ENCODE measurements at places on chromosomes 4 and X.

- DNase-seq: no peak
Measured at GRCh38 chr4:163196926-163197480, 30.3 kb upstream of the NAF1 start.

DNA sequence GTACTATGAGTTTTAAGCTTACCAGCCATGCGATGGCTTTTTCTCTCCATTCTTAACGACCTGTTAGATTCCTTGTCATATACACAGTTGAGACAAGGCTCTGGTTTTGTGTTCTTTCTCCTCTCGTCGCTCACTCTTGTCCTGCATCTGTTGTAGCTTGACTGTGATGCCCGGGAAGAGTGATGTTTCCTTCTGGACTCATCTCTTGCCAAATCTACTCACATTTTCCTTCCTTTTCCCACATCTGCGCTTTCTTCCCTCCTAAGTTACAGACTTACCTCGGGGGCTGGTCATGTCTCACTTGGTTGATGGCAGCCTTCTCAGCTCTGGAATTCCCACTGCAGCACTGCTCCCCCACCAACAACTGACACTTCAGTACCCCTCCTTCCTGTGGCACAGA lies 4.8 kb upstream of the MAP7D3 start:
- DNase-seq: no peak

- no peak for DNase-seq
Measured at GRCh38 chrX:100076031-100076430, 334.0 kb downstream of the PCDH19 start.

GRCh38 chrX:46831765-46832327 lies 5.0 kb upstream of the RP2 start:
- DNase-seq: peak; percentile 27

GRCh38 chr4:89700766-89701423 lies 136.1 kb downstream of the SNCA start:
- DNase-seq: no peak

DNA sequence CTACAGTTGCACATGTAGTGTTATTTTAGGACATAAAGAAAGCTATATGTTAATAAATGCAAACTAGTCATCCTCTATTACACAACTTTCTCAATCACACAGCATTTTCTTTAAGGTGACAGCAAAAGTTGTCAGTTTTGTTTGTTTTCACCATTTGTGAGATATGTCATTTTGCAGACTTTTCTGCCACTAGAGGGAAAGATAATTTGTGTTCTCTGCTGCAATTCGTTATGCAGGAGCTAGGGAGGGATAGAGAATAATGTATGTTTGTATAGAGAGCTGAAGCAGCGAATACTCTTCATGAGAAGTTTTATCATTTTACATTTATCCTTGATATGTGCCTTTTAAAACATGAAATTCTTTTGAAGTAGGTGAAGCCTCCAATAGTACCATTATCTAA lies 670.6 kb upstream of the ATOH1 start:
- no peak for DNase-seq

GRCh38 chrX:137426695-137427425 lies 139.1 kb upstream of the ZIC3 start:
- no peak for DNase-seq

GRCh38 chrX:71184803-71185495 lies 38.1 kb upstream of the GJB1 start:
- no peak for DNase-seq

GRCh38 chr4:48470137-48470536 lies 13.0 kb upstream of the SLC10A4 start:
- no peak for DNase-seq

DNA sequence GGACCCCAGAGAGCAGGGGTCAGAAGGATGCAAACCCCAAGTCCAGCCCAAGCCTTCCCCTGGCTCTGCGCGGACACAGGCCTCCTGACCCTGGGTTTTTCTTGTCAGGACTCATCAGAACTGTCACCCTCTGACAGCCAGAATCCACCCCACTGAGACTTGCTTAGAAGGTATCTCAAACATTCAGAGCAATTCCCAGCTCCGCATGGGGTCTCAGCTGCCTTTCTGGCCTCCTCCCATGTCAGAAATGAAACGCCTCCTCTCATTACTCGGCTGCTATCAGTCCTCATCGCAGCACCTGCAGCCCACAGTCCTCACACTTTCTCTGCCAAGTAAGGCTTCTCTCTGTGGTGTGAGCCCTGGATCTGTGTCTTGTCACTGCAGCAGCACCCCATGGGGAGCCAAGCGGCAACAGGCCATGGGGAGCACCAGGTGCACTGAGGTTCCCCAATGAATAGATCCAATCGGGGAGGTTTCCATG lies 97.8 kb downstream of the WFS1 start:
- no peak for DNase-seq

DNA sequence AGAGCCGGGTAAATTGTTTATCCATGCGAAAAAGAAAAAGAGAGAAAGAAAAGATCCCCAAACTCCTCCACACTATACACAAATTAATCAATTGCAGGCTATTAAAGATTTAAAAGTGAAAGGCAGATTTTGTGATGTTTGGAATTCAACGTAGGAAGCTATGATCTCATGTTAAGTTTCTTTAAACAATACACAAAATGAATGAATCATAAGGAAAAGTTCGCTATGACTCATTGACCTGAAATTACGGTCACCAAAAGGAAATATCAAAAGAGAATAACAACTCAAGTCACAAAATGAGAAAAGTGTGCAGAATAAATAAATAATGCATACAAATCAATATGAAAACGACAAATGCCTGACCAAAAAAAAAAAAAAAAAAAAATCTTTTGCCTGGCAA lies 28.6 kb downstream of the CLNK start:
- DNase-seq: no peak

- no peak for DNase-seq
Measured at GRCh38 chr4:119647558-119647957, 19.0 kb upstream of the PDE5A start.

DNA sequence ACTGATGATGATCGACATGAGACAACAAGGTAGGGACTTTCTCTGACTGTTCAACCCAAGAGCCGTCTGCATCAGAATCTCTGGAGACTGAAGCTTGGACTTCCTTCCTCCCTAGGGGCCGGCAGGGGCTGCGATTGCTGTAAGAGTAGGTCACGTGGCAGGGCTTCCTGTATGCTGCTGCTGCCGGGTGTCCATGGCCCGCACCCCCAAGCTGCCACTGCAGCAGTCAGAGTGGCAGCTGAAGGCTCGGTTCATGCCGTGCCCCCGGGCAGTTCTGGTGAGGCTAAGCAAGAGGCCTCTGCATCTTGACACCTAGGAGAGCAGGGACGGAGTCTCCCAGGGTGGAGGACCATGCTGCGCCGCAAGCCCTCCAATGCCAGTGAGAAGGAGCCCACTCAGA lies at the start of gene SASH3:
Gene SASH3 (plus strand): TSS at position 203 of the 400 bp plus-strand sequence. CDS start 149 bp downstream, at position 352.
- no peak for DNase-seq

- DNase-seq: no peak
Measured at GRCh38 chr4:152763796-152764195, 15.7 kb downstream of the TIGD4 start.

- no peak for DNase-seq
Measured at GRCh38 chr4:74968456-74969164, 35.7 kb downstream of the PARM1 start.

Data from GM04504 (cell line).